ENCODE measurements at places on chromosomes 3 and 15. TPM values are rescaled to one million over a fixed set of nuclear protein-coding genes. Genes with fewer than 3 reads are reported as not detected.

The RHOV gene
- total RNA-seq, result 18.6 TPM

The PDIA5 gene
- total RNA-seq, result 40.1 TPM

The RAD18 gene
- 12.2 TPM for total RNA-seq

The TMCO5A gene
- total RNA-seq, result not detected

The TOMM70 gene
- 58.1 TPM for total RNA-seq

The TSC22D2 gene
- 31.7 TPM for total RNA-seq

The MNS1 gene
- 2.8 TPM for total RNA-seq

The MEX3B gene
- total RNA-seq, result 1.1 TPM

The PRSS50 gene
- not detected for total RNA-seq

The C3orf85 gene
- total RNA-seq, result 10.5 TPM

The SLC6A11 gene
- total RNA-seq, result not detected

DNA sequence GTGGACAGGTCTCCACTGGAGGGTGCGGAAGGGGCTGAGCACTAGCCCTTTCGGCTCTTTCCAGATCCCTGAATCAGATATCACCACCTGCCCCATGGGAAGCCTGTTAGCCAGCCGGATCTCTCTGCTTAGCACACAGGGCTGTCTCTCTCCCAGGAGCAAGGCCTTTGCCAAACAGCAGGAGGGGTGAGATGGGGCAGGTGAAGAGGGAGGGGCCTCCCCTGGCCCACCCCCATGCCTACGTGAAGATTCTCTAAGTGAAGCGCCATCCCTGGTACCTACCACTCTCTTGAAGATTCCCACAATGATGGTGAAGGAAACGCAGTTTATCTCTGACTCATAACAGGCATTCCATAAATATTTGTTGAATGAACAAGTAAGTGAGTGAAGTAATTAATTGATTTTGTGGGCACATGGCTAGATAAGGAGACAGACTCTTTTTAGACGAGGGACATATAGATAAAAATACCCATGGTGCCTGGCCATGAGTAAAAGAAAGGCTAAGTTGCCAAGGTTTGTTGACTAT lies 19.6 kb upstream of the HCN4 start:
- DNase-seq, result no peak

DNA sequence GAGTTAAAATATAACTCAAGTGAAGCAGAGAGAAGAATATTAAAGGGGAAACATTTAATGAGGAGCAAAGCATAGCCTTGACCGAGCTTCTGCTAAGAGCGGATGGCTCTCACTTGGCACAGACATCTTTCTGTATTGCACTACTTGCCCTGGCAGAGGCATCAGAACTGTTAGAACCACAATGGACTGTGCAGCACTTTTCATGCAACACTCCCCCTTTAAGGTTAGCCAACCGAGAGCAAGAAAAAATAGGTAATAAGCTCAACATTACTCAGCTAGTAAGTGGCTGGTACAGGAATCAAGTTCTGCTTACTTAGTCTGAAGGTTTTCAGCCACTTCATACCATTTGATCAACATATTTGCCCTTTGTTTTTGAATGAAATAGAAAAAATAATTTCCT lies 33.7 kb downstream of the CRTC3 start:
- no peak for DNase-seq

GRCh38 chr3:136577791-136578190 lies 174.4 kb downstream of the STAG1 start:
- no peak for DNase-seq

- no peak for DNase-seq
These were observed 23.1 kb upstream of the CMC1 start for GRCh38 chr3:28218071-28218916.

GRCh38 chr3:107990926-107991325 lies 99.9 kb downstream of the CD47 start:
- no peak for DNase-seq

GRCh38 chr3:149808209-149808829 lies 4.7 kb upstream of the RNF13 start:
- peak; percentile 64 for DNase-seq

DNA sequence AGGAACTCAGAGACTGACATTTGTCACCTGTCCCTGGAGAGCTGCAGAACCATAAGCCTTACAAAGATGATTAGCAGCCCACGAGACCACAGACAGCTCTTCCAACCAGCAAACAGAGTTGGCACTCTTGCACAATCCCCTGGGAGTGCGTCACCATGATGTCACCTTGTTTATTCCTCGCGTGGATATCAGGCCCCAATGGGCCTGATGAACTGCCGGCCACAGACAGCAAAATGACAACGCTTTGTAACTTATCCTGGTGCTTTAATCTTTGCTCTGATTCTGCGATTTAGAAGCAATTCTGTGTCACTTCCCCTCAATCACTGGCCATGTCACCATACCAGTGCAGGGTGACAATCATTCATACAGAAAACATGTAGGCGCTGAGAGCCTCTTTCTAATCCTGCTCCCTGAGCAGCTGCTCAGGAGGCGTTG lies 89.2 kb downstream of the TAMM41 start:
- DNase-seq, result no peak

- DNase-seq, result no peak
These were observed 317.7 kb downstream of the MECOM start for GRCh38 chr3:169345662-169346331.

- no peak for DNase-seq
These were observed 1501.6 kb downstream of the OTOL1 start for GRCh38 chr3:162998205-162998604.

DNA sequence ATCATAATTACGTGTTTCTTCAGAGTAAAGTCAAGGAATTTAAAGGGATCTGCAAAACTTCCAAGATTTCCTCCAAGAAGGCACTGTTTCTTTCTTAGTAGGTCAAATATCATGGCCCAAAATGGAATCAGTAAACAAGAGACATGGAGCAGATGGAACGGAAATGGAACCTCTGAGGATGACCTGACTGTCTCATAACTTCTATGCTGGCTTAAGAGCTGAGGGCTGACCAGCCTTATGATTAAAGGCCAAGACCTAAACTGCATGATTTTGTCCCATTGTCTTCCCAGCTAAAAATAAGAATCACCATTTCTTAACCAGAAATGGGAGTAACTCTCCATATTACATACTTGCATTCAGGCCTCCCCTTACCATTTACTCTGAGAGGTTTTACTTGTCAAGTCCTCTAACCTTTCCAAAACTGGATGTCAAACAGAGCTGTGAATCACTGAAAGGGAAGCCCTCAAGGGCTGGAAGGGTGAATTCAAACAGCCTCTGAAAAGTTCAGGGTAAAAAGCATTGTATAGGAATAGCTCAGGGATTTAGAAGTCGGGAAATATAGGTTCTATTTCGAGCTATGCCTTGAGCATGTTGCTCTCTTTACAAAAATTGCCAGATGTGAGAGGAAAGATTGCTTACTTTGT lies 103.7 kb downstream of the MEIS2 start:
- no peak for DNase-seq

- no peak for DNase-seq
These were observed 11.3 kb downstream of the TGFBR2 start for GRCh38 chr3:30617653-30618052.

DNA sequence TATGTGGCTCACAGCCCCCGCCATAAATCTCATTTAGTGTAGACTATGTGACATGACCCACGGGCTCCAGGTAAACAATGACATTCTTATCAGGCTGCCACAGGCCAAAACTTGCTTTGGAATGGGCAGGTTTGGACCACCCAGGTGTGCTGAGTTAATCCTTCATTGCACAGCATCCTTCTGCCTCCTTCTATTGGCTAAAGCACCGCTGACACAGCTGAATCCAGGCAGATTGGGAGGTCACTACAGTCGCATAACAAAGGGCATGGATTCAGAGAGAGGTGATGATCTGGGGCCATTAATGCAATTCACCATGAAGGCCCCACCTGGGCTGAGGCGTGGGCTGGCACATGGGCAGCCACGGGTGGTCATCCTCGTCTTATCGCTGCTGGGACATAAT lies 47.8 kb upstream of the GALNT15 start:
- DNase-seq, result no peak

GRCh38 chr15:73755481-73755880 lies 2.3 kb upstream of the INSYN1 start:
- no peak for DNase-seq

DNA sequence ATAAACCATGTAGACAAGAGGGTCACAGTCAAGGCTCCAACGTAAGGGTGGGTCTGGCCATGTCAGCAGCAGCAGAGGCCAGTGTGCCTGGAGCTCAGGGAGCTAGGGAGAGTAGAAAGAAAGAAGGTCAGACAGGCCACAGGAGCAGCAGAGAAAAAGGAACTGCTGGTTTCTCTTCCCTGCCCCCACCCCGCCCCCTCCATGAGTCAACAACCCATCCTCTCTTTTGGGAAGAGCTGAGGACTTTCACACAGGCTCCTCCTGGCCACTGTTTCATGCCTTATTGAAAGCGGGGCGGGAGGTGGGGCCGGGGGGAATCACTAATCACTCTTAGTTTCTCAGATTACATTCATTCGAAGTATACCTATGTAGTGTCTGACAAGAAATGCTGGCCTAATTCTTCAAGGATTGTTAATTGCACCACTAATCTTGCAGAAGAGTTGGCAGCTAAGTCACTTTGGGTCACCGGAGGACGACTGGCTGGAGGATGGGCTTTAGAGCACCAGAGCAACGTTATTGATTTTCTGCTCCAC lies 9.1 kb upstream of the SCG3 start:
- no peak for DNase-seq

DNA sequence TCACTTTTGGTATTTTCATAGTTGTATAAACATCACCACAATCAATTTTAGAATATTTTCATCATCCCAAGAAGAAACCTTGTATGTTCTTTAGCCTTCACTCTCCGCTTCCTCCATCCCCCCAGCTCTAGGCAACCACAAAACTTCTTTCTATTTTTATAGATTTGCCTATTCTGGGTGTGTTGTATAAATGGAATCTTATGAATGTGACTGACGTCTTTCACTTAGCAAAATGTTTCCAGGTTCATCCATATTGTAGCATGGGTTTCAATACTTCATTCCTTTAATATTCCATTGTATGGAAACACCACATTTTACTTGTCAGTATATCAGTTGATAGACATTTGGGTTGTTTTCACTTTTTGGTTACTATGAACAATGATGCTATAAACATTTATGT lies 335.8 kb upstream of the GOLIM4 start:
- DNase-seq, result no peak

GRCh38 chr3:43426388-43426787 lies 140.0 kb downstream of the SNRK start:
- no peak for DNase-seq

GRCh38 chr3:106167728-106168127 lies 298.9 kb upstream of the CBLB start:
- no peak for DNase-seq

- no peak for DNase-seq
These were observed 80.6 kb upstream of the CHD2 start for GRCh38 chr15:92819278-92820235.

DNA sequence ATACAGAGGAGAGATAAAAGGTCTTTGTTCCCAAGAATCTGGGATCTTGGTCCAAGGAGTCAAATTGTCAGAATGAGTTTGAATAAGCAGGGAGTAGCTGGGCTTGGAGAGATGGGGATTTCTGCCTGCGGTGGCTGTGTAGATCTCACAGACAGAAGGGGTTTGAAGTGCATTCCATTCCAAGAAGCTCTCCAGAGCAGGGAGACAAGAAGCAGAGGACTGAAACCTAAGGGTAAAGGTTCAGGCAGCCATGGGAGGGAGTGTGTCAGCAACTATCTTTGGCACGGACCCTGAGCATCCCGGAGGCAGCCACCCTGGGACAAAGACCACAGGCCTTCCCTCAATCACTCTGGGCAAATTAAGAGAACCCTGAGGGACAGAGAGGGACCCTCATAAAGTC lies 422.3 kb upstream of the WNT5A start:
- no peak for DNase-seq

DNA sequence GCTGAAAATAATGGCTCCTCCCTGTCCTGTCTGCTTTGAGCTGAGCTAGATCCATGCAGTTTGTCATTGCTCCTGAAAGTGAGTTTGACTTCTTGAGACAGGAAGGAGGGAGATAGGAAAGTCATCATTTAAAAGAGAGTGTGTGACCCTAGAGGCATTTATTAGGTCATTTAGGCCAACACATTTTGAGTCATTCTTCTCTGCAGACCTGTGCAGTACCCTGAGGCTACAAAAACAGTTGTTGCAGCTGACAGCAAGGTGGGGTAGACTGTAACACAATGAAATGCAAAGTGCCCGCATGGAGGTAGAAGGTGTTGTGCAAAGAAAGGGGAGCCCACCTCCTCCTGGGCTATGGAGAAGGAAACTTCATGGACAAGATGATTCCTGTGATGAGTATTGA lies 102.8 kb upstream of the PFN2 start:
- DNase-seq, result no peak

- no peak for DNase-seq
These were observed 323.5 kb downstream of the RORA start for GRCh38 chr15:60905587-60905986.

GRCh38 chr3:172713316-172713715 lies 2.4 kb upstream of the NCEH1 start:
- DNase-seq, result no peak
